ENCODE measurements at places on chromosomes 7 and 10.

DNA sequence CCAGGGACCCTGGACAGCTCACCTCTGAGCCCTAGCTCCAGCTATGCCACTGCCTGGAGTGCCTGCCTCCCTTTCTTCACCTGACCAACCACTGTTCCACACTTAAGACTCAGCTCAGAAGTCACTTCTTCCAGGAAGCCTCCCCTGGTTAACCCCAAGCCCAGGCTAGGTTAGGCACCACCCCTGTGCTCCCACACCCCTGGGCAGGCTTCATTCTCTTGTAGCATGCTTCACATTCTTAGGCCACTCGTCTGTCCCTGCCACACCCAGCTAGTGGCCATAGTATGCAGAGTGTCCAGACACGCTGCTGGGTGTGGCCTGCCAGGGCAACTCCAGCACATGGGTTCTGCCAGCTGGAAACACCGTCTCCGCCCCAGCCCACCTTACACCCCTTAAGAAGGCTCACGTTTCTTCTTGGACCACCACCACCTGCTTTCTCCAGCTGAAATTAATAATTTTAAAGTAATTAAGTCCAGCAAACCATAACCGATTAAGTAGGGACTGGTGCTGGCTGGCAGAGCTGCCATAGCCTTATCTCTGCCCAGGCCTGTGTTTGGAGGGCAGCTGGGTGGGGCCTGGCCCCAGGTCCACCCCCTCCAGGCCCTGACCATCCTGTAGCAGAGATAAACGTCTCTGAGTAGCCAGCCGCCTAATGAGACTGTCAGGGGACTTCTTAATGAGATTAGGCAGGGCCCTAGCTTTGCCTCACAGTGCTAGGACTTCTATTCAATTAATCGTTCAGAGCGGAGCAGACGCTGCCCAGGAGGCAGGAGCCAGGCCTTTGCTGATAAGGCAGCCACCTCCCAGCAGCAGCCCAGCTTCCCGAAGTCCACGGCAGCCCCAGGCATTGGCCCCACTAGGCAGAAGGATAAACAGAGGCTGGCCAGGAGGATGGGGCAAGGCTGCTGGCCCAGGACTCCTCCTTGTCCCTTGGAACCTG lies 20.5 kb downstream of the GRID1 start:
- peak; percentile 47 for DNase-seq

- peak; percentile 52 for DNase-seq
These were observed 14.4 kb upstream of the DPYSL4 start for GRCh38 chr10:132172091-132173066.

DNA sequence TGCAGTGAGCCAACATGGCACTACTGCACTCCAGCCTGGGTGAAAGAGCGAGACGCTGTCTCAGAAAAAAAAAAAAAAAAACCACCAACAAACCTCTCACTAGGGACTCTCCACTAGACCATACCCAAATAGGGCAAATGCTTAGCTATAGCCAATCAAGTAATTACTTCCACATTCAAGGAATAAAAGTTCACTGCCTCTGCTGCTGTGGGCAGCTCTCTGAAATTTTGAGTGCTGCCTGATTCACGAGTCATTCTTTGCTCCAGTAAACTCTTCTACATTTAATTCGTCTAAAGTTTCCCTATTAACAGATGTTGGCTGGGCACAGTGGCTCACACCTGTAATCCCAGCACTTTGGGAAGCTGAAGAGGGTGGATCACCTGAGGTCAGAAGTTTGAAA lies 4.7 kb upstream of the NRBF2 start:
- DNase-seq: no peak

- no peak for DNase-seq
These were observed 203.2 kb downstream of the AHR start for GRCh38 chr7:17501441-17502212.

GRCh38 chr7:133051066-133051465 lies 30.8 kb downstream of the CHCHD3 start:
- no peak for DNase-seq

DNA sequence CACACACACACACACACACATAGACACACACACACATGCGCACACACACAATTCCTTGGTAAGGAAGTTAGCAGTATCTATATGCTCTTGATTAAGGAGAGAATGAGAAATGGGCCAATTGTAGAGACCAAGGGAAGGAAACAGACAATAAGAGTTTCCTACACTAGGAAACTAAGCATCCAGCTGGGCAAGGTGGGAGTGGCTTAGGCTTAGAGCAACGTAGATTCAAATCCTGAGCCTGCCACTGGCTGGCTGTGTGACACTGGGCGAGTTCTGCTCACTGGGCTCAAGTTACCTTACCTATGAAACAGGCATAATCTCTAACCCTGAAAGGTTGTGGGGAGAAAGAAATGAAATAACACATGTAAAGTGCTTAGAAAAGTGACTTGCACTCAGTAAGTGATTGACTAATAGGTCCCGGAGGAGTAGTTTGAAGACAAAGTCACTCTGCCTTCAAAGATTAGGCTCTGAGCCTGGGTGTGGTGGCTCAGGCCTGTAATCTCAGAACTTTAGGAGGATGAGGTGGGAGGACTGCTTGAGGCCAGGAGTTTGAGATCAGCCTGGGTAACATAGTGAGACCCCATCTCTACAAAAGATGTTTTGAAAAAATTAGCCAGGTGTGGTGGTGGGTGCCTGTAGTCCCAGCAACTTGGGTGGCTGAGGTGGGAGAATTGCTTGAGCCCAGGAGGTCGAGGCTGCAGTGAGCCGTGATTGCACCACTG lies 701.4 kb downstream of the PARD3 start:
- DNase-seq: no peak

- no peak for DNase-seq
These were observed 66.0 kb downstream of the RSU1 start for GRCh38 chr10:16751244-16751643.
